ENCODE measurements at places on chromosomes 6 and 20.

DNA sequence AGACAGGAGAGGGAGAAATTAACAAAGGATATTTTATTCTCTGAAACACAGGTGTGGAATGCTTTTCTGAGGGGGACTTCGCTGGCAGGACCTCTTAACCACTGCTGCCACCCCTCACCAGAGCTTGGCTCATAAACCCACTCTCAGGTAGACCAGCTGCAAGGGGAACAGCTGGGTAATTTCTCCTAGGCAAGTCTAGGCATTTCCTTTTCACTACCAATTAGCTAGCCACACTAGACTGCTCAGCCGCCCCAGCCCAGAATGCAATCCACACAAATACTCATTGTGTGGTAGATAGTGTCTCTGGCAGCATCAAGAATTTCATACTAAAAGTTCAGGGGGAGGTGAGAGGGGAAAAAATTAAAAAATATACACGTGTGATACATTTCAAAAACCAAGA, 267.6 kb upstream of the ID4 start:
- no peaks in the 10 kb centered on the region for H3K36me3 ChIP-seq
- H3K27me3 ChIP-seq = no peaks in the 10 kb centered on the region
- no peak overlapping the region for H3K4me3 ChIP-seq
- no peak for DNase-seq
- H3K27ac ChIP-seq = no peak overlapping the region
- H3K4me1 ChIP-seq = no peaks in the 10 kb centered on the region

- H3K4me3 ChIP-seq = no peak overlapping the region
- no peaks in the 10 kb centered on the region for H3K36me3 ChIP-seq
- DNase-seq = no peak
- no peak overlapping the region for H3K27ac ChIP-seq
Observed at GRCh38 chr6:146361128-146361924, 182.3 kb upstream of the RAB32 start.

GRCh38 chr20:50121858-50122271, 8.9 kb upstream of the UBE2V1 start:
- no peaks in the 10 kb centered on the region for H3K27me3 ChIP-seq
- H3K36me3 ChIP-seq = peaks cover 36% of the 10 kb centered on the region
- H3K4me1 ChIP-seq = peaks cover 6% of the 10 kb centered on the region
- DNase-seq = no peak
- H3K27ac ChIP-seq = no peak overlapping the region

- no peak overlapping the region for H3K27ac ChIP-seq
- H3K36me3 ChIP-seq = no peaks in the 10 kb centered on the region
- no peak overlapping the region for H3K4me3 ChIP-seq
- H3K27me3 ChIP-seq = no peaks in the 10 kb centered on the region
- no peak for DNase-seq
- H3K4me1 ChIP-seq = no peaks in the 10 kb centered on the region
Observed at GRCh38 chr6:63246581-63246980, 35.3 kb downstream of the FKBP1C start.

- peak overlapping the region; percentile 78 for H3K27ac ChIP-seq
- H3K36me3 ChIP-seq = peaks cover 80% of the 10 kb centered on the region
- no peaks in the 10 kb centered on the region for H3K27me3 ChIP-seq
- peak overlapping the region; percentile 21 for H3K4me3 ChIP-seq
- peak; percentile 48 for DNase-seq
Observed at GRCh38 chr6:109373762-109374161, 8.5 kb downstream of the CD164 start.

DNA sequence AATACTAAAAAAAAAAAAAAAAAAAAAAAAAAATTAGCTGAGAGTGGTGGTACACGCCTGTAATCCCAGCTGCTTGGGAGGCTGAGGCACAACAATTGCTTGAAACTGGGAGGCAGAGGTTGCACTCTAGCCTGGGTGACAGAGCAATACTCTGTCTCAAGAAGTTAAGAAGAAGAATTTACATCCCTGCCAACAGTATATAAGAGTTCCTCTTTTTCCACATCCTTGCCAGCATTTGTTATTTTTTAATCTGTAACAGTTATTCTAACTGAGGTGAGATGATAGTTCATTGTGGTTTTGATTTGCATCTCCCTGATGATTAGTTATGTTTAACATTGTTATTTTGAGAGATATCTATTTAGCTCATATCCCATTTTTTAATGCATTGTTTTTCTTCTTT, 20.3 kb upstream of the DYNLRB1 start:
- no peak overlapping the region for H3K4me3 ChIP-seq
- H3K27me3 ChIP-seq = no peaks in the 10 kb centered on the region
- peaks cover 7% of the 10 kb centered on the region for H3K4me1 ChIP-seq
- peaks cover 75% of the 10 kb centered on the region for H3K36me3 ChIP-seq
- H3K27ac ChIP-seq = peak overlapping the region; percentile 30
- no peak for DNase-seq

DNA sequence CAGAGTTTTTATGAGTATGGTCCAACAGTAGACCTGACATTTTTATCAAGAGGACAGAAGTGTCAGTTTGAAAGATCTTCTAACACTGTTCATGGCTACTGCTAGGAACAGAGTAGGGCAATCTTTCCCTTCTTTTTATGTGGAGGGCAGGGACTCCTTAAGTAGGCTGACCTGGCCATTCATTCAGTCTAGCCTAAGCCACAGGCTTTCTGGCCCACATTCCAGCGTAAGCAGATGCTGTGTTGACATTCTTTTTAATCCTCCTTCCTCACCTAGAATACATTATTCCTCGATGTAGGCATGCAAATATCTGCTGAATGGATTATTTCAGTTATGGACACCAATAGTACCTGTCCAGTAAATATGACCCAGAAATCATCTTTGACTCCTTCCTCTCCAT, 188.3 kb downstream of the ATXN1 start:
- H3K4me1 ChIP-seq = peaks cover 13% of the 10 kb centered on the region
- H3K4me3 ChIP-seq = no peak overlapping the region
- no peak for DNase-seq
- peaks cover 10% of the 10 kb centered on the region for H3K36me3 ChIP-seq

- H3K4me3 ChIP-seq = no peak overlapping the region
- no peaks in the 10 kb centered on the region for H3K27me3 ChIP-seq
- H3K4me1 ChIP-seq = no peaks in the 10 kb centered on the region
- H3K36me3 ChIP-seq = no peaks in the 10 kb centered on the region
- H3K27ac ChIP-seq = no peak overlapping the region
Observed at GRCh38 chr6:84329077-84329476, 101.6 kb upstream of the CEP162 start.

- peaks cover 4% of the 10 kb centered on the region for H3K36me3 ChIP-seq
- no peak overlapping the region for H3K4me3 ChIP-seq
- H3K4me1 ChIP-seq = peaks cover 22% of the 10 kb centered on the region
- H3K27ac ChIP-seq = no peak overlapping the region
Observed at GRCh38 chr6:14881398-14881797, 364.5 kb upstream of the JARID2 start.

DNA sequence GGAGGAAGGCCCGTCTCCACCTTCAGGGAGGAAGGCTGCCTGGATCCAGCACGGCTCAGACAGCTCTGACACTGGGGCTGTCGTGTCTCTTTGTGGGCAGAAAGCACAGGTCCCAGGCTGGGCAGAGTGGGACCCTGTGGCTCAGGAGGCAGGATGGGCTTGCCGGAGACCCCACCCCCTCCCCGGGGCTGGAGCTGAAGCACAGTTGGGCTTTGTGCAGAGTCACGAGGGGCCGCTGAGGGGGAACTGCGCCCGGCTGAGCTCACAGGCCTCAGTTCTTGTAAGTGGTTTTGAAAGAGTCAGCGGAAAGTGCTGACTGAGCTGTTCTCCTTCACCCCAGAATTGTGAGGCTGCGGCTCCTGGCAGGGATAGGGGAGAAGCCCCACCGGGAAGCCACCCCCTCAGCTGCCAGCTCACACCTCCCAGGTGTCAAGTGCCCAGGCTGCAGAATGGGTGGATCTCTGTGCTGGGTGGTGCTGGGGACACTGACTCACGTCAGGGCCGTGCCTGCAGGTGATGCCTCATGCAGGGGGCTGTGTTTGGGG, 145.5 kb upstream of the RNF24 start:
- DNase-seq = no peak
- H3K4me3 ChIP-seq = no peak overlapping the region
- no peaks in the 10 kb centered on the region for H3K36me3 ChIP-seq
- H3K4me1 ChIP-seq = peaks cover 29% of the 10 kb centered on the region
- peaks cover 2% of the 10 kb centered on the region for H3K27me3 ChIP-seq

GRCh38 chr6:31402324-31403282, 792 bp upstream of the MICA start:
- peak overlapping the region; percentile 81 for H3K4me3 ChIP-seq
- H3K27ac ChIP-seq = peak overlapping the region; percentile 58
- H3K36me3 ChIP-seq = peaks cover 20% of the 10 kb centered on the region
- H3K27me3 ChIP-seq = no peaks in the 10 kb centered on the region

DNA sequence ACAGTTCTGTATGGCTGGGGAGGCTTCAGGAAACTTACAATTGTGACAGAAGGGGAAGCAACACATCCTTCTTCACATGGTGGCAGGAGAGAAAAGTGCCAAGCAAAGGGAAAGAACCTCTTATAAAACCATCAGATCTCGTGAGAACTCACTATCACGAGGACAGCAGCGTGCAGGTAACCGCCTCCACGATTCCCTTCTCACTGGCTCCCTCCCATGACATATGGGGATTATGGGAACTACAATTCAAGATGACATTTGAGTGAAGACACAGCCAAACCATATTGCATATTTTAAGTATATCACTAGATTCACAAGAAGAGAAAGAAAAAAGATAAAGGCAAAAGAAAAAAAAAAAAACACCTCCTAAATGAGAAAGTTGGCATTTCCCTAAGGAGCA, 431.9 kb upstream of the RGS17 start:
- H3K36me3 ChIP-seq = no peaks in the 10 kb centered on the region
- no peak overlapping the region for H3K4me3 ChIP-seq
- H3K4me1 ChIP-seq = no peaks in the 10 kb centered on the region

- no peak overlapping the region for H3K27ac ChIP-seq
- no peaks in the 10 kb centered on the region for H3K27me3 ChIP-seq
- no peak for DNase-seq
- H3K36me3 ChIP-seq = peaks cover 44% of the 10 kb centered on the region
- no peaks in the 10 kb centered on the region for H3K4me1 ChIP-seq
Observed at GRCh38 chr6:118594877-118595276, 46.8 kb downstream of the PLN start.

GRCh38 chr6:1739680-1740079, 130.0 kb downstream of the FOXC1 start:
- no peaks in the 10 kb centered on the region for H3K36me3 ChIP-seq
- H3K4me3 ChIP-seq = no peak overlapping the region
- H3K27ac ChIP-seq = no peak overlapping the region
- H3K27me3 ChIP-seq = no peaks in the 10 kb centered on the region
- no peak for DNase-seq

DNA sequence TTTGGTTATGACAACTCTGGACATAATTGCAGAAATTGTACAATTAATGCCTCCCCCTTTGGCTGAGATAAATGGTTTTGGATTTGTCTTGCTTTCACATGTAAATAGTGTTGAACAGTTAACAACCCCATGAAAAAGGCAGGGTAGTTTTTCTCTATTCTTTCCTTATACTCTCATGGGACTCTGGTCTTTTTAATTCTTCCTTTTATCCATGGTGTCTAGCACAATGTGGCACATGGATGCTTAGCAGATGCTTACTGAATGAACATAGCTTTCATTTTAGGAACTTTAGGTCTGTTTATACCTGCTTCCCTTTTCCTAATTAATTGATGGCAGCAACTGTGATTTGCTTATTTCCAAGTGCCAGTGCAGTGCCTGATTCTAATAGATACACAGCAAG, 75.6 kb downstream of the NCOA3 start:
- no peak overlapping the region for H3K27ac ChIP-seq
- H3K36me3 ChIP-seq = peaks cover 14% of the 10 kb centered on the region
- H3K27me3 ChIP-seq = no peaks in the 10 kb centered on the region

- H3K4me1 ChIP-seq = no peaks in the 10 kb centered on the region
- H3K36me3 ChIP-seq = no peaks in the 10 kb centered on the region
- DNase-seq = no peak
- no peak overlapping the region for H3K27ac ChIP-seq
- H3K4me3 ChIP-seq = no peak overlapping the region
Observed at GRCh38 chr6:21325201-21325856, 268.2 kb upstream of the SOX4 start.

- no peaks in the 10 kb centered on the region for H3K4me1 ChIP-seq
- H3K36me3 ChIP-seq = no peaks in the 10 kb centered on the region
- H3K27ac ChIP-seq = no peak overlapping the region
- no peak overlapping the region for H3K4me3 ChIP-seq
- no peak for DNase-seq
Observed at GRCh38 chr6:2436410-2437154, 191.2 kb upstream of the GMDS start.

- H3K4me1 ChIP-seq = peaks cover 27% of the 10 kb centered on the region
- H3K27ac ChIP-seq = no peak overlapping the region
- no peaks in the 10 kb centered on the region for H3K36me3 ChIP-seq
- peaks cover 42% of the 10 kb centered on the region for H3K27me3 ChIP-seq
- DNase-seq = no peak
Observed at GRCh38 chr20:1819311-1820137, 75.7 kb upstream of the SIRPA start.

DNA sequence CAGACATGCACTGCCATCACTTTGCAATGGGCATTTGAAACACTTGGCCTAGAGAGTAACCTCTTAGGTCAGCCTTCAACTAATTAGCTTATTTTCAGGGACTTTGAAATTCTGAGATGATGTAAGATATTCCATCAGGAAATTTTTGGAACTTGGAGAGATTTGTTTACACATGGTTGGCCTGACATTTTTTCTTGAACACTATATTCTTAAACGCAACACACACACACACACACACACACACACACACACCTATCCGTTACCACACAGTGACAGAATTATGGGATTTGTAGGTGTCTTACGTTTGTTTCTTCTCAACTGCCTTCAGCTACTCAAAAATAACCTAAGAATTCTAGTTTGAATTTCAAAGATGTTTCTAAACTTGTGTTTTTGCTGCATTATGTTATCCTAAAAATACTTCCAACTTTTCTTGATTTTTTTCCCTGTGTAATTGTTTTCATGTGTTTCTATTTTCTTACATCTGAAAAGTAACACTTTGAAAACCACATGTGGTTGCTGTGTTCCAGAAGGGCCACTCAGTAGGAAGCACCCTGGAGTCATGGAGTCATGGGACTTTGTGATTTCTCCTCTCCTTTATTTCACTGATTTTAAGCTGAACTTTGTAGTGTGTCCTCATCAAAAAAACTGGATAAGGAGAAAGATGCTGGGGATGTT, 31.9 kb downstream of the MARCKS start:
- peaks cover 2% of the 10 kb centered on the region for H3K4me1 ChIP-seq
- H3K36me3 ChIP-seq = no peaks in the 10 kb centered on the region
- peaks cover 18% of the 10 kb centered on the region for H3K27me3 ChIP-seq
- H3K4me3 ChIP-seq = no peak overlapping the region

GRCh38 chr6:15489261-15489962, 173.4 kb downstream of the DTNBP1 start:
- H3K4me1 ChIP-seq = peaks cover 39% of the 10 kb centered on the region
- no peak overlapping the region for H3K4me3 ChIP-seq
- peaks cover 34% of the 10 kb centered on the region for H3K36me3 ChIP-seq
- H3K27me3 ChIP-seq = no peaks in the 10 kb centered on the region

- no peak overlapping the region for H3K27ac ChIP-seq
- no peaks in the 10 kb centered on the region for H3K4me1 ChIP-seq
- H3K27me3 ChIP-seq = no peaks in the 10 kb centered on the region
Observed at GRCh38 chr6:72703093-72703492, 81.2 kb downstream of the KCNQ5 start.

Data from activated CD8-positive, alpha-beta T cell treated with anti-CD3 and anti-CD28 coated beads, Interleukin-2, amount 10 ng/mL, durations not matched to agents 7 days and 5 days (primary cell).